ENCODE measurements at places on chromosomes 7 and 10. TPM values are rescaled to one million over a fixed set of nuclear protein-coding genes. Genes with fewer than 3 reads are reported as not detected.

- no peak for DNase-seq
Measured at GRCh38 chr7:66758950-66759628, 18.6 kb downstream of the RABGEF1 start.

DNA sequence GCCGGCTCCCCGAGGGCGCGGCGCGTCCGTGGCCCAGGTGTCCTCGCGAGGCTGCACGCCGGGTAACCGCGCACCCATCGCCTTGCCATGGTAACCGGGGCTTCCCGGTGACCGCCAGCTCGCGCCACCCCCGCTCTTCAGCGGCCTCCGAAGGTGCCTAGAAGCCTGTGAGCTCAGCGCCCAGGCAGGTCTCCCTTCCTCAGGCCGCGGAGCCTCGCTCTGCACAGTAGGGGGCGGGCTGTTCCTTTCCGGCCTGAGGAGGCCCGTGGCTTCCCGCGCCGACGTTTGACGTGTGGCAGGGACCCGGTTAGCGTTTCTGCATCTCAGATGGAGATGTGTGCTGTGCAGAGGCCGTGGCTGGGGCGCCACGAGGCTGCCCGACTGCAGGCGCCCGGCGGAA lies 117.1 kb downstream of the DYNC2I1 start:
- no peak for DNase-seq

GRCh38 chr7:2128601-2129322 lies 104.0 kb downstream of the MAD1L1 start:
- no peak for DNase-seq

- no peak for DNase-seq
Measured at GRCh38 chr7:28083164-28083997, 97.2 kb downstream of the JAZF1 start.

DNA sequence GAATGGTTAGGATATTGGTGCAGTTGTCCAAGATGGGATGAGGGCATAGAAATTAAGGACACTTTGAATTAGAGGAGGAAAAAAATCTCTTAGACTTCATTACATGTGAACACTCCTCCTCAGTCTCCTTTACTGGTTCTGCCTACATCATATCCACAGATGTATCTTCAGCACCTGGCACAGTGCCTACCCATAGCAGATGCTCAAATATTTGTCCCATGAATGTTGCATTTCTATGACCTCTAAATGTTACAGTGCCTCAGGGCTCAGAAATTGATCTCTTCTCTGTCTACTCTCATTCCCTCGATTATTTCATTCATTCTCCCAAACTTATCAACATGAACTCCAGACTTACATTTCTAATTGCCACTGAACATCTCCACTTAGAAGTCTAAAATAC lies 17.1 kb downstream of the CNNM1 start:
- DNase-seq, result no peak

GRCh38 chr10:73901261-73901660 lies 9.7 kb upstream of the PLAU start:
- no peak for DNase-seq

DNA sequence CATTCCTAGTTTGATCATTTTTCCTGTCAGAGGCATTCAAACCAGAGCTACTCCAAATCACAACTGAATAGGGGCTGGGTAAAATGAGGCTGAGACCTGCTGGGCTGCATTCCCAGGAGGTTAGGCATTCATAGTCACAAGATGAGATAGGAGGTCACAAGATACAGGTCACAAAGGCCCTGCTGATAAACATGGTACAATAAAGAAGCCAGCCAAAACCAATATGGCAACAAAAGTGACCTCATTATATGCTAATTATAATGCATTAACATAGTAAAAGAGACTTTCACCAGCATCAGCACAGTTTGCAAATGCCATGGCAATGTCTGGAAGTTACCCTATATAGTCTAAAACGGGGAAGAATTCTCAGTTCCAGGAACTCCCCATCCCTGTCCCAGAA lies 37.3 kb downstream of the TWIST1 start:
- DNase-seq, result no peak

Gene LRRC17
- 2.6 TPM for polyA plus RNA-seq

Gene RBM20
- polyA plus RNA-seq, result 3.8 TPM

Gene CALHM1
- 0.05 TPM for polyA plus RNA-seq

Gene SH2D4B
- 0.18 TPM for polyA plus RNA-seq

Measured in thymus (tissue), 14 donors.